ENCODE measurements at places on chromosomes 7 and 10.

- DNase-seq, result no peak
Observed at GRCh38 chr7:82859106-82859850, 303.4 kb downstream of the PCLO start.

GRCh38 chr10:82953909-82954308 is 1078.9 kb downstream of the NRG3 start:
- DNase-seq, result no peak

GRCh38 chr7:84218681-84219080 is 24.1 kb upstream of the SEMA3A start:
- DNase-seq, result no peak

GRCh38 chr10:105540381-105540780 is 899.3 kb downstream of the SORCS3 start:
- no peak for DNase-seq

- DNase-seq, result no peak
Observed at GRCh38 chr10:127889605-127890195, 3.0 kb downstream of the CLRN3 start.

DNA sequence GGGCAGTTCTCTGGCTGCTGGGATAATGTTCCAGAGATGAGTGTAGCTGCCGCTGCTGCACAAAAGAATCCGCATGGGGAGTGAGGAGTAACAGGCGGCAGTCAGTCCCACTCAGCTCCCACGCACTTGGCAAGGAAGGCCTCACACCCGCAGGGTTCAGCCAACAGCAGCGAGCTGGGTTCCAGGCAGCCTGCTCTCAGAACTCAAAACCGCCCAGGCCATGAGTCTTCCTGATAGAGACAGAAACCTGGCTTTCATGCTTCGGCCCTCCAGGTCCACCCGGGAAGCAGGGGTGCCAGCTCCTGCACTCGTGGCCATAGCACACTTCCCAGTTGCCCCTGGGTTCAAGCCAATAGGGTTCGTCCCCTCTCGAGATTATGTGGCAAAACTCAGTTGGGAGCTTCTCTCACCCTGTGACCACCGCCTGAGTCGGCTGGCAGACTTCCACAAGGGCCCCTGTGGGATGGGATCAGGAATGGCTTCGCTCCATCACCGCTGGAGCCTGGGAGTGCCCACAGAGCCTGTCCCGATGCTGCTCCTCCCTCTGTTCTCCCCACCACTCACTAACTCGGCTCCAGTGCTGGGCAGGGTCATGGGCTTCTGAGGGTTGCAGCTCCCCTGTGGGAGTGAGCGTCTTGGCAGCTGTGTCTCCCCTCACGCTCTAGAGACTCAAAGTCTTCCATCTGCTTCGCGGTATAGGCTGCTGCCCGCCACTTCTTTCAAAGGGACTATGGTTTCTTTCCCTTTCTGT is 20.6 kb downstream of the CLRN3 start:
- no peak for DNase-seq

GRCh38 chr10:60810437-60811182 is 32.3 kb downstream of the CDK1 start:
- DNase-seq, result no peak

- DNase-seq, result no peak
Observed at GRCh38 chr7:44449584-44449928, 40.9 kb downstream of the NUDCD3 start.

Measured in stimulated activated CD8-positive, alpha-beta memory T cell treated with anti-CD3 and anti-CD28 coated beads, Interleukin-15, amount 100 ng/mL, for 4 hours (primary cell).